NCI-H82 (cell line): ENCODE measurements at places on chromosomes 6 and 20.

DNA sequence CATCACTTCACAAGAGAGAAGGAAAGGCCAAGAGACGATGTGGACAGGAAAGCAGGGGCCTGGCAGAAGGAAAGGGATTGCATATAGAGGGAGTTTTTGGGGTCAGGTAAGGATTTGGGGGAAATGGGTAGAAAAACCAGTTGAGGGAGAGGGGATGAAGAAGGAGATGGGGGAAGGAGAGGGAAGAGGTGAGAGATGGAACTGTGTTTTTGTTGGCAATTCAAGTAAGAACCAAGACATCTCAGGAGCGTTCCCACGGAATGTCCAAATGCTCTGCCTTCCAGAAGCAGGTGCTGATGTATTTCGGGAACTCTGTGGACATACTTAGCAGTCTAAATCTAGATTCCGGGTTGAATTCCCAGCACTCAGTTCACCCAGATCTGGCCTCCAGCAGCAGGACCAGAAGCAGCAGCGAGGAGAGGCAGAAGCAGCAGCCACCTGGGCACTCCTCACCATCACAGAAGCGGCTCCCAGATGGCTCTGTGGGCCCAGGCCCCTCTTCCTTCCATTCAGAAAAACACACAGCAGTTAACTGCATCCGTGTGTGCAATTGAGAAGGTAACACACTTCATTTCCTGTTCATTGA is 88.8 kb downstream of the DZANK1 start:
- DNase-seq: no peak

GRCh38 chr6:148596891-148597455 is 149.9 kb upstream of the UST start:
- no peak for DNase-seq

DNA sequence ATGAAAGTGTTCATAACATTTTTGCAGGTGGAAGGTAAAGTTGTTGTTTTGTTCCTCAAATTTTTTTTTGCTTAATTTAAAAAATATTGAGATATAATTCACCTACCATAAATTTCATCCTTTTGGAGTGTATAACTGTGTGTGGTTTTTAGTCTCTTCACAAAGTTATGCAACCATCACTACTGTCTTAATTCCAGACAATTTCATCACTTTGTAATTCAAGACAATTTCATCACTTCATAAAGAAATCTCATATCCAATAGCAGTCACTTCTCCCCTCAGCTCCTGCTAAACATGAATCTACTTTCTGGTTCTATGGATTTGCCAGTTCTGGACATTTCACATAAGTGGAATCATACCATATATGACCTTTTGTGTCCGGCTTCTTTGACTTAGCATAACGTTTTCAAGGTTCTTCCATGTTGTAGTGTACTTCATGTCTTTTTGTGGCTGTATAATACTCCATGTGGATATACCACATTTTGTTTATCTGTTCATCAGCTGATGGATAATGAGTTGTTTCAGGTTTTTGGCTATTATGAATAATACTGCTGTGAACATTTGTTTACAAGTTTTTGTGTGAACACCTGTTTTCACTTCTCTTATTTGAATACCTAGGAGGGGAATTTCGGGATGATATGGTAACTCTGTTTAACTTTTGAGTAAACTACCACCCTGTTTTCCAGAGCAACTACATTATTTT is 18.8 kb downstream of the ZFAND3 start:
- DNase-seq: no peak

GRCh38 chr6:32679492-32679891 is 13.0 kb upstream of the HLA-DQB1 start:
- no peak for DNase-seq

GRCh38 chr6:158688860-158689259 is 39.0 kb downstream of the SYTL3 start:
- DNase-seq: no peak

GRCh38 chr6:88536071-88536625 is 370.0 kb upstream of the CNR1 start:
- DNase-seq: no peak

GRCh38 chr6:146914489-146915483 is 289.4 kb upstream of the STXBP5 start:
- no peak for DNase-seq

- no peak for DNase-seq
These were observed 3.5 kb downstream of the CITED2 start for GRCh38 chr6:139370999-139371345.

DNA sequence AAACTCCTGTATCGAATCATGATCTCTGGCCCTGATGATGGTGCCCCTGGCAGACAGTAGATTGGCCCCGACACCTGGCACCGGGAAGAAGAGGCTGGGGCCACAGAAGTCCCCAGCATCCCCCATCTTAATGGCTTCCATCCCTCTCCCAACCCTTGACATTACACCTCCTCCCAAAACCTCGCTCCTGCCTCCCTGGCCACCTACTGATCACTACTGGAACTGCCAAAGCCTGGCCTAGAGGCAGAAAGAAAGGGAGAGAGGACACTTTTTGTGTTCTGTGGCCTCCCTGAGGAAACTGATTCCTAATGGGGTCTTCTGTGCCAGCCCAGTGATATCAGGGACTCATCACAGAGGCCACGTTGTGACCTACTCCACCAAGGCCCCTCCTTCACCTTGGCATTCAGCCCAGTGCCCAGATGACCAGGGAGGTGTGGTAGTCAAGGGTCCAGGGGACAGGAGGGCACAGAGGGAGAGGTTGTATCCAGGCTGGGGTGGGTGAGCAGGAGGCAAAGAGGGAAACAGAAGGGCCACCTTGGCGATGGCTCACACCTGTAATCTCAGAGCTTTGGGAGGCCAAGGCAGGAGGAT is 6.1 kb downstream of the C20orf173 start:
- DNase-seq: peak; percentile 59

GRCh38 chr20:19605786-19606485 is 152.1 kb upstream of the RIN2 start:
- DNase-seq: no peak

- peak; percentile 90 for DNase-seq
These were observed 2.8 kb upstream of the PARD6B start for GRCh38 chr20:50728486-50728980.

DNA sequence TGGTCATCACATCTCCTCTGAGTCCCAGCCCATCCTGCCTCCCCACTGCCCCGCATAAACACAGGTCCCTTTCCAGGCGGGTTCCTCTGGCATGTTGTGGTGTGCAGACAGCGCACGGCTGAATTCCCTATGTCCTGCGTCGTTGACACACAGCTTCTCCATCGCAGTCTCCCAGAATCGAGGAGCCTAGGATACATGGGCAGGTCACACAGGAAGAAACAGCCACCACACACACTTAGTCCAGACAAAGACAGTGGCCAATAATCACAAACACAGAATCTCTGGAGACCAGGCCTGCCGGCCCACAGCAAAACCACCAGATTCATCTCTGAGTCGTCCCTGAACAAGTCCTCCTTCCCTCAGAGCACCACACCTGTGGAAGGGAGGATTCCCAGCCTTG is 34.8 kb downstream of the SCML4 start:
- DNase-seq: no peak

DNA sequence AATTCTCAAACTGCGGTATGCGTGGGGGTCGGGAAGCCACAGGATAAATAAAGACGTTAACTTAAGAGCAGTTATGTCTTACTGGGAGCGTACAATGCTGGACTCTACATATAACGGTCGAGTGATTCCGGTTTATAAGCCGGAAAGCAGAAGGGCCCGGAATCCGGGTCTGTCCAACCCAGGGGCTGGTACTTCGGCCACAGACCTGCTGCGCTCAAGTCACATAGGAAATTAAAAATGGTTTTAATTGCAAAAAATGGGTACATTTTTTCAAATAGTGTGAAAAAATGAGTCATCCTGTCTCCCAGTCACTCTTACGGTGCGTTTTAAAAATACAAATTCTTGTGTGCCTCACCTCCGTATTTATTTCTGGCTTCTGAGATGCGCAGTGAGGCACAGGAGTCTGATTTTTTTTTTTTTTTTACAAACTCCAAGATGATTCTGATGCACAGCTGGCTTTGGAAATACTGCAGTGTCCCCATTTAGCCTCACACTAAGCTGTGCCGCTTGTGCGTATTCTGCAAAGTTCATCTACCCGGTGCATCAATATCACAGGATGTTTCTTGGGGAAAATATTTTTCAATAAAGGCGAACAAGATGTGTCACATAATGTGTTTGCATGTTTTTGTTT is 1.0 kb downstream of the PCIF1 start:
- DNase-seq: peak; percentile 44

GRCh38 chr20:18005170-18005989 is 36.6 kb downstream of the MGME1 start:
- no peak for DNase-seq

GRCh38 chr6:125073071-125073470 is 80.5 kb upstream of the TPD52L1 start:
- DNase-seq: peak; percentile 96

- no peak for DNase-seq
These were observed 62.7 kb downstream of the DZANK1 start for GRCh38 chr20:18404172-18404571.

- DNase-seq: no peak
These were observed 279.3 kb downstream of the BMP7 start for GRCh38 chr20:56986931-56987720.

GRCh38 chr20:62614961-62615680 is 27.2 kb upstream of the SLCO4A1 start:
- DNase-seq: no peak

- DNase-seq: no peak
These were observed 746 bp upstream of the PRND start for GRCh38 chr20:4720977-4721349.

DNA sequence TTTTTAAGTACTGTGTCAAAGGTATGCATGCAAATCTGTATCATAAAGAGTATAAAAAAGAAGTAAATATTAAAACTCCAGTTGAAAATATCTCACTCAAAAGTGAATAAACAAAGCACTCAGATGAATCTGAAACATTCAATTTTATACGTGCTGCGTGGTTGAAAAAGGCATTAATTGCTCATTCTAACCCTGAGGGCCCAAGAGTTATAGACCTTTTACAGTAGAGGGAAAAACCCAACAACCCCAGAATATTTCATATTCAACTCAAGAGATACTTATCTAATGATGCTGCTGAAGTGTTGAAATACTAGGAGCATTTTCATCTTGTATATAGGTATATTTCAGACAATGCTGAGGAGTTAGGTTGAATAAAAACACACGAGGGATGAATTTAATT is 862.8 kb upstream of the CITED2 start:
- DNase-seq: no peak

DNA sequence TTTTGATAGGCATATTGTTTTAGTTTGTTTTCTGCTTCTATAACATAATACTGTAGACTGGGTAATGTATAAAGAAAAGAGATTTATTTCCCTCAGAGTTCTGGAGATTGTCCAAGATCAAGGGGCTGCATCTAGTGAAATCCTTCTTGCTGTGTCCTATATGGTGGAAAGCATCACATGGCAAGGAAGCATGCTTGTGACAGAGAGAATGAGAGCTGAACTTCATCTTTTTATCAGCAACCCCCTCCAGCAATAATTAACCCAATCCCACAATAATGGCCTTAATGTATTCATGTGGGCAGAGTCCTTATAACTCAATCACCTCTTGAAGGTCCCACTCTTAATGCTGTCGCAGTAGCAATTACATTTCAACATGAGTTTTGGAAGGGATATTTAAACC is 141.4 kb downstream of the CENPW start:
- no peak for DNase-seq

DNA sequence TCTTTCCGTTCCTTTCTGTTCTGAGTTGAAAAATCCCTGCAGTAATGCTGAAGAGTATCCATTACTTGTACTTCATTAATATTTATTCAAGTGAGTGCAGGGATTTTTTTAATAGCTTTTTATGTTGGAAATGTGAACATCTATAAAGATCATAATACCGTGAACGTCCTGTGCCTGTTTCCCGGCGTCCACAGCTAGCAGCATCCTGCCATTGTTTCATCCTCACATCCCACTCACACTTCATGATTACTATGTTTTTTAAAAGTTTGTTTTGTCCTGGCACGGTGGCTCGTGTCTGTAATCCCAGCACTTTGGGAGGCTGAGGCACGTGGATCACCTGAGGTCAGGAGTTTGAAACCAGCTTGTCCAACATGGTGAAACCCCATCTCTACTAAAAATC is 54.3 kb downstream of the SASH1 start:
- DNase-seq: no peak

DNA sequence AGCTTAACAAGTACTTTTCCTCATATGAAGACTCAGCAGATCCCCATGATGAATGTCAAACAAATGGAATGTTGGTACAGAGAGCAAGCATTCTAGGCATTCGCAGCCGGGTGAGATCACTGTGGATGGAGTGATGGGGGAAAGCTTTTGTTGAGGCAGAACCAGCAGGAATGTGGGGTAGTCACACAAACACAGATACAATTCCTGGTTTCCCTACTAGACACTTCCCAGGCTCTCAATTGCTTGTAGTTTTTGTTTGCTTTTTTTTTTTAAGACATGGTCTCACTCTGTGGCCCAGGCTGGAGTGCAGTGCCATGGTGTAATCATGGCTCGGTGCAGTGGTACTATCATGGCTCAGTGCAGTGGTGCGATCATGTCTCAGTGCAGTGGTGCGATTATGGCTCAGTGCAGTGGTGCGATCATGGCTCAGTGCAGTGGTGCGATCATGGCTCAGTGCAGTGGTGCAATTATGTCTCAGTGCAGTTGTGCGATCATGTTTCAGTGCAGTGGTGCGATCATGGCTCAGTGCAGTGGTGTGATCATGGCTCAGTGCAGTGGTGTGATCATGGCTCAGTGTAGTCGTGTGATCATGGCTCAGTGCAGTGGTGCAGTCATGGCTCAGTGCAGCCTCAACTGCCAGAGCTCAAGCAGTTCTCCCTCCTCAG is 15.4 kb upstream of the IER3 start:
- no peak for DNase-seq

- DNase-seq: no peak
These were observed 43.6 kb downstream of the NHLRC1 start for GRCh38 chr6:18078866-18079265.

DNA sequence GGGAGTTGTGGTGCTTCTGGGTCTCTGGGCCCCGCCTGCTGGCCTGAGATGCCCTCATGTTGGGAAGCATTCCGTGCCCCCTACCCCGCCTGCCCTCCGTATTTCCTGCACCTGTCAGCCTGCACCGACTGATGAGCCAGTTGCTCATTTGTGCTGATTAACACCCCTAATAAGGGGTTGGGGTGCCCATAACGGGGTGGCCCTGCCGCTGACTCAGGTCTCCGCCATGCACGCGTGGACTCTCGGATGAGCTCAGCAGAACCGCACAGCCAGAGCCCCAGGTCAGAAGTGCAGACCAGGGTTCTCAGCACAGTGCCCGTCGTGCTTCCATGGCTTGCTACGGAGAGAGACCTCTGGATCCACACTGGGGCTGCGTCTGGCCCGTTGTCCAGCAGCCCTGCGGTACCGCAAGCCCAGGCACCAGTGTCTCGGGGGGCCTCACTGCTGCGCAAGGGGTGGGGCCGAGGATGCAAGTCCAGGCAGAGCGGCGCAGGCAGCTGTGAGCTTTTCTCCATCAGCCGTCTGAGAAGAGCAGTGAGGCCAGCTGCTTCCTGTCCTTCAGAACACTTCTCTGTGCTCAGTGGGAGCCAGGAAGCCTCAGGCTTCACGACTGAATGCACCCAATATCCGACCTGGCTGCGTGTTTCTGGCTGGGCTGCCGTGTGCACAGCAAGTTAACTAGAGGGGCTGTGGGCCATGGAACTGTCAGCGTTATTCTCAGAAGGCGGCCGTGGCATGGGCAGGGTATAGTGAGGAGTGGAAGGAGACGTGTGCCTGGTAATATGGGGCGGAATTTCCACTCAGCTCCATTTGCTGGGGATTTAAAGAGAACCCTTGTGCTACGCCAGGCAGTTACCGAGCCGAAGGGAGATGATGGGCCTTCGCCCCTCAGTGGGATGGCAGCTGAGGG is 18.6 kb downstream of the MTG2 start:
- no peak for DNase-seq
